ENCODE measurements at places on chromosomes 7 and 10.

- H3K27me3 ChIP-seq = no peaks in the 10 kb centered on the region
- peaks cover 28% of the 10 kb centered on the region for H3K4me1 ChIP-seq
- H3K36me3 ChIP-seq = no peaks in the 10 kb centered on the region
- no peak for DNase-seq
- H3K4me3 ChIP-seq = no peak overlapping the region
Observed at GRCh38 chr7:135259702-135260101, 26.1 kb downstream of the STRA8 start.

GRCh38 chr7:116258734-116259133, 48.4 kb downstream of the TES start:
- no peak for DNase-seq
- no peak overlapping the region for H3K4me3 ChIP-seq
- H3K27me3 ChIP-seq = no peaks in the 10 kb centered on the region
- no peak overlapping the region for H3K27ac ChIP-seq
- H3K4me1 ChIP-seq = peaks cover 7% of the 10 kb centered on the region
- H3K36me3 ChIP-seq = peaks cover 14% of the 10 kb centered on the region

DNA sequence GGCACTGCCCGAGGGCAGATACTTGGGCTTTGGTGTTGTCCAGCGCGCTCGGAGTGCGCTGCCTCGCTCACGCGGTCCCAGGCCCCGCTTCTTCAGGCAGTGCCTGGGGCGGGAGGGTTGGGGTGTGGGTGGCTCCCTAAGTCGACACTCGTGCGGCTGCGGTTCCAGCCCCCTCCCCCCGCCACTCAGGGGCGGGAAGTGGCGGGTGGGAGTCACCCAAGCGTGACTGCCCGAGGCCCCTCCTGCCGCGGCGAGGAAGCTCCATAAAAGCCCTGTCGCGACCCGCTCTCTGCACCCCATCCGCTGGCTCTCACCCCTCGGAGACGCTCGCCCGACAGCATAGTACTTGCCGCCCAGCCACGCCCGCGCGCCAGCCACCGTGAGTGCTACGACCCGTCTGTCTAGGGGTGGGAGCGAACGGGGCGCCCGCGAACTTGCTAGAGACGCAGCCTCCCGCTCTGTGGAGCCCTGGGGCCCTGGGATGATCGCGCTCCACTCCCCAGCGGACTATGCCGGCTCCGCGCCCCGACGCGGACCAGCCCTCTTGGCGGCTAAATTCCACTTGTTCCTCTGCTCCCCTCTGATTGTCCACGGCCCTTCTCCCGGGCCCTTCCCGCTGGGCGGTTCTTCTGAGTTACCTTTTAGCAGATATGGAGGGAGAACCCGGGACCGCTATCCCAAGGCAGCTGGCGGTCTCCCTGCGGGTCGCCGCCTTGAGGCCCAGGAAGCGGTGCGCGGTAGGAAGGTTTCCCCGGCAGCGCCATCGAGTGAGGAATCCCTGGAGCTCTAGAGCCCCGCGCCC, at the start of gene NPY:
Gene NPY (plus strand): TSS at position 294 of the 802 bp plus-strand sequence. CDS start 1,051 bp downstream, outside the sequence.
- no peaks in the 10 kb centered on the region for H3K36me3 ChIP-seq
- no peak for DNase-seq
- H3K27ac ChIP-seq = no peak within 1 kb of the TSS
- peak within 1 kb of the TSS; percentile 47 for H3K4me3 ChIP-seq

GRCh38 chr7:149783386-149784250, 10.2 kb upstream of the ZNF467 start:
- no peak overlapping the region for H3K27ac ChIP-seq
- DNase-seq = no peak
- H3K27me3 ChIP-seq = no peaks in the 10 kb centered on the region
- H3K4me3 ChIP-seq = no peak overlapping the region

GRCh38 chr10:31274310-31274709, 44.7 kb upstream of the ZEB1 start:
- no peak overlapping the region for H3K27ac ChIP-seq
- no peaks in the 10 kb centered on the region for H3K27me3 ChIP-seq
- H3K4me3 ChIP-seq = no peak overlapping the region
- H3K4me1 ChIP-seq = peaks cover 8% of the 10 kb centered on the region
- DNase-seq = no peak
- no peaks in the 10 kb centered on the region for H3K36me3 ChIP-seq

GRCh38 chr7:8627325-8627724, 193.9 kb downstream of the NXPH1 start:
- no peaks in the 10 kb centered on the region for H3K36me3 ChIP-seq
- no peak for DNase-seq
- no peak overlapping the region for H3K4me3 ChIP-seq
- no peaks in the 10 kb centered on the region for H3K27me3 ChIP-seq

- DNase-seq = no peak
- no peaks in the 10 kb centered on the region for H3K27me3 ChIP-seq
- H3K27ac ChIP-seq = no peak overlapping the region
Observed at GRCh38 chr7:135964274-135964673, 12.9 kb downstream of the MTPN start.

- DNase-seq = no peak
- H3K36me3 ChIP-seq = no peaks in the 10 kb centered on the region
- no peaks in the 10 kb centered on the region for H3K27me3 ChIP-seq
- no peak overlapping the region for H3K4me3 ChIP-seq
- no peak overlapping the region for H3K27ac ChIP-seq
Observed at GRCh38 chr10:74052994-74053393, 55.1 kb downstream of the VCL start.

DNA sequence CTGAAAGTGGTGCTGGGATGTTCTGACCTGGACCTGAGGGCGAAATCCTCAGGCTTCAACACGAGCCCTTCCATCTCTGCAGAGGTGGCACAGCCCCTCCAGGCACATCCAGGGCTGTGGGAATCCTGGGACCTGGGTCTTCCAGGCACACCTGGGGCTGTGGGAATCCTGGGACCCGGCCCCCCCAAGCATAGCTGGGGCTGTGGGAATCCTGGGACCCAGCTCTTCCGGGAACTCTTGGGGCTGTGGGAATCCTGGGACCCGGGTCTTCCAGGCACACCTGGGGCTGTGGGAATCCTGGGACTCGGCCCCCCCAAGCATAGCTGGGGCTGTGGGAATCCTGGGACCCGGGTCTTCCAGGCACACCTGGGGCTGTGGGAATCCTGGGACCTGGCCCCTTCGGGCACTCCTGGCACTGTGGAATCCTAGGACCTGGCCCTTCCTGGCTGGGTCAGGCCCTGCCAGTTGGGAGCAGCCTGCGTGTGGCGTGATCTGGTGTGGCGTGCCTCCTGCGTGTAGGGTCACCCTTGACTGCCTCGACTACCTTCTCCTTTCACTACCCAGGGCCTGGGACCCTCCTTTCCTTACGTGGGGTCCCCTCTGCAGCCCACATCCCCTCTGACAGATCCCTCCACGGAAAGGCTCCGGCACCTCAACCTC, 124.0 kb downstream of the WDR37 start:
- no peaks in the 10 kb centered on the region for H3K4me1 ChIP-seq

GRCh38 chr10:113175756-113176651, 226.0 kb downstream of the TCF7L2 start:
- H3K4me3 ChIP-seq = no peak overlapping the region
- no peak for DNase-seq
- no peak overlapping the region for H3K27ac ChIP-seq
- H3K36me3 ChIP-seq = no peaks in the 10 kb centered on the region

GRCh38 chr10:101452176-101452575, 98.2 kb downstream of the BTRC start:
- no peak overlapping the region for H3K4me3 ChIP-seq
- no peak overlapping the region for H3K27ac ChIP-seq
- no peak for DNase-seq
- H3K36me3 ChIP-seq = no peaks in the 10 kb centered on the region
- H3K27me3 ChIP-seq = no peaks in the 10 kb centered on the region

- H3K4me3 ChIP-seq = no peak overlapping the region
- no peak for DNase-seq
- no peaks in the 10 kb centered on the region for H3K4me1 ChIP-seq
- H3K27me3 ChIP-seq = no peaks in the 10 kb centered on the region
Observed at GRCh38 chr10:101453318-101453717, 99.4 kb downstream of the BTRC start.

- H3K4me3 ChIP-seq = no peak overlapping the region
- H3K36me3 ChIP-seq = no peaks in the 10 kb centered on the region
- no peak for DNase-seq
- H3K27me3 ChIP-seq = no peaks in the 10 kb centered on the region
Observed at GRCh38 chr7:1049801-1050200, 5.5 kb downstream of the GPR146 start.

GRCh38 chr10:89414879-89415821, 782 bp downstream of the IFIT5 start:
- no peaks in the 10 kb centered on the region for H3K36me3 ChIP-seq
- peak overlapping the region; percentile 96 for H3K4me3 ChIP-seq
- peak overlapping the region; percentile 92 for H3K27ac ChIP-seq
- H3K4me1 ChIP-seq = peaks cover 13% of the 10 kb centered on the region

GRCh38 chr7:117750612-117751563, 122.4 kb downstream of the CTTNBP2 start:
- H3K4me3 ChIP-seq = no peak overlapping the region
- H3K36me3 ChIP-seq = no peaks in the 10 kb centered on the region
- H3K4me1 ChIP-seq = no peaks in the 10 kb centered on the region
- no peaks in the 10 kb centered on the region for H3K27me3 ChIP-seq
- no peak for DNase-seq
- H3K27ac ChIP-seq = no peak overlapping the region

DNA sequence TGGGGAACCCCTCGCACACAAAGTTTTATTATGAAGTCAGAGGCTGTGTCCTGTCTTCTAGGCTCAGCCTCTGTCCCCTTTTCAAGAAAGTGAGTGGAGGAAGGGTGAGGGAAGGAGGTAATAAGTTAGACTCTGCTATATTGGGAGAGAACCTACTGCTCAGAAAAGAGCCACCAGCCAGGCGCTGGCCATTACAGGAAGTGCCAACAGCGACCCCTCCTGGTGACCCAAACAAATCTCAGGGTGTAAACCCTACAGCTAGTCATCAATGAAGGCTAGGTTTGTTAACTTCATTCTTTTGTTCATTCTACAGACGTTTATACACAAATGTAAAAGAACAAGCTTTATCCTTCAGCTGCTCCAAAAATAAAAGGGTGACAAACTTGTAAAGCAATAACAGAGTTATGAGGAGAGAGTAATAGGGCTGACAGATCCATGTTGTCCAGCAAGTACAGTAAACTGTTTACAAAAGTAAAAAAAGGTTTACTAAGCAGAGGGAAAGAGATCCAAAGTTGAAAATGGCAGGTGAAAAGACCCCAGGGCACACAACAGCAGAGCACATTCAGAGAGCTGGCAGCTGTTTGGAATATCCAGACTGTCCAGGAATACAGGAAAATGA, 82.7 kb downstream of the FAM204A start:
- no peaks in the 10 kb centered on the region for H3K27me3 ChIP-seq
- DNase-seq = no peak
- no peaks in the 10 kb centered on the region for H3K36me3 ChIP-seq
- no peaks in the 10 kb centered on the region for H3K4me1 ChIP-seq
- no peak overlapping the region for H3K4me3 ChIP-seq

DNA sequence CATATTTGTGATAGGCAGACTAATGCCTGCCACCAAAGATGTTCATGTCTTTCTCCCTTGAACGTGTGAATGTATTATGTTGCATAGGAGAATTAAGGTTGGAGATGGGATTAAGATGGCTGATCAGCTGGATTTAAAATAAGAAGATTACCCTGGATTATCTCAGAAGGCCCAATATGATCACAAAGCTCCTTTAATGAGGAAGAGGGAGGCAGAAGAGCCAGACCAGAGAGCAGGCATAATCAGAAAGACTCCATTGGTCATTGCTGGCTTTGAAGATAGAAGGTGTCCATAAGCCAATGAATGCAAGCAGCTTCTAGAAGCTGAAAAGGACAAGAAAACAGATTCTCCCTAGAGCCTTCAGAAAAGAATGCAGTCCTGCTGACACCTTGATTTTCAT, 410.3 kb downstream of the GRM8 start:
- no peak overlapping the region for H3K4me3 ChIP-seq
- no peaks in the 10 kb centered on the region for H3K27me3 ChIP-seq
- DNase-seq = no peak
- no peak overlapping the region for H3K27ac ChIP-seq
- no peaks in the 10 kb centered on the region for H3K4me1 ChIP-seq
- no peaks in the 10 kb centered on the region for H3K36me3 ChIP-seq

GRCh38 chr7:122407195-122407594, 102.6 kb upstream of the FEZF1 start:
- no peak overlapping the region for H3K27ac ChIP-seq
- H3K27me3 ChIP-seq = no peaks in the 10 kb centered on the region
- no peaks in the 10 kb centered on the region for H3K4me1 ChIP-seq
- no peak overlapping the region for H3K4me3 ChIP-seq

DNA sequence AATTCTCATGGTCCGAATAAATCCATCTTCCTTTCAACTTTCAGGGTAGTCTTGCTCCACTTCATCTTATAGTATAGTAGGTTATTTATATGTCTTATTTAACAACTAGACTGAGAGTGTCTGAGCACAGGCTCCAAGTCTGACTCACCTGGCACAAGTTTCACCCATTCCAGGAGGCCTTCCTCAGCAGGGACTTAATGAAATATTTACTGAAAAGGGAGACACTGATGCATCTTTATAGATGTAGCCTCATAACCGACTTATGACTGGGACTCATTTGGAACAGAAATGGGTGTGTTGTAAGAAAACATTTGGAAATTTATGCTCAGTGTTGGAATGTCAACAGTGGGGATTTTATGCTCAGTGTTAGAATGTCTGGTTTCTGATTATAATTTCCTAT, 59.9 kb downstream of the CH25H start:
- no peak overlapping the region for H3K4me3 ChIP-seq
- DNase-seq = no peak
- no peaks in the 10 kb centered on the region for H3K4me1 ChIP-seq
- no peaks in the 10 kb centered on the region for H3K36me3 ChIP-seq
- H3K27me3 ChIP-seq = no peaks in the 10 kb centered on the region

GRCh38 chr7:44215531-44215930, 14.8 kb downstream of the YKT6 start:
- no peaks in the 10 kb centered on the region for H3K27me3 ChIP-seq
- no peaks in the 10 kb centered on the region for H3K4me1 ChIP-seq
- H3K27ac ChIP-seq = no peak overlapping the region

- DNase-seq = no peak
- no peaks in the 10 kb centered on the region for H3K4me1 ChIP-seq
- no peak overlapping the region for H3K27ac ChIP-seq
- H3K4me3 ChIP-seq = no peak overlapping the region
Observed at GRCh38 chr10:55330486-55330885, 529.5 kb upstream of the PCDH15 start.

- DNase-seq = no peak
- H3K4me3 ChIP-seq = no peak overlapping the region
- H3K36me3 ChIP-seq = no peaks in the 10 kb centered on the region
- no peaks in the 10 kb centered on the region for H3K27me3 ChIP-seq
- H3K4me1 ChIP-seq = peaks cover 8% of the 10 kb centered on the region
- H3K27ac ChIP-seq = no peak overlapping the region
Observed at GRCh38 chr10:7596356-7596755, 70.4 kb downstream of the ITIH5 start.

- no peaks in the 10 kb centered on the region for H3K4me1 ChIP-seq
- H3K27me3 ChIP-seq = no peaks in the 10 kb centered on the region
Observed at GRCh38 chr10:92692697-92693533, 3.2 kb downstream of the HHEX start.

DNA sequence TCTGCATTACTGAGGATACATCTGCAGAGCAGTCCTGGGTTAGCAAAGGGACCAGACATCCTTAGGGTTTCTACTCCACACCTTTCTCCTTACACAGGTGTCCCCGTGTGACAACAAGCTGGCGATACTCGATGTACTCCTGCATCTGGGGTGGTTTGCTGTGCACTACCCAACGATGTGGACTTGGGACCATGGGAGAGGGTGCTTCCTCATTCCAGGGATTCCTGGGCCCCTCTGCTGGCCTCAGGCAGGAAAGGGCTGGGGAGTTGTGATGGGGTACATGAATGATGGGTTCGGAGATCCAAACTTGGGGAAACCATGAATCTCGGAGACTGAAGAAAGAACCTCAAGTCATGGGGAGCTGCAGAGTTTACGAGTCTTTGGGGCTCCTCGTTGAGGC, 179.6 kb upstream of the GALNT17 start:
- DNase-seq = no peak
- H3K4me3 ChIP-seq = no peak overlapping the region
- H3K27me3 ChIP-seq = no peaks in the 10 kb centered on the region
- no peaks in the 10 kb centered on the region for H3K4me1 ChIP-seq
- H3K36me3 ChIP-seq = no peaks in the 10 kb centered on the region

Data from thoracic aorta (tissue), 2 donors.